GM12891 (cell line): ENCODE measurements at places on chromosomes 4 and X.

DNA sequence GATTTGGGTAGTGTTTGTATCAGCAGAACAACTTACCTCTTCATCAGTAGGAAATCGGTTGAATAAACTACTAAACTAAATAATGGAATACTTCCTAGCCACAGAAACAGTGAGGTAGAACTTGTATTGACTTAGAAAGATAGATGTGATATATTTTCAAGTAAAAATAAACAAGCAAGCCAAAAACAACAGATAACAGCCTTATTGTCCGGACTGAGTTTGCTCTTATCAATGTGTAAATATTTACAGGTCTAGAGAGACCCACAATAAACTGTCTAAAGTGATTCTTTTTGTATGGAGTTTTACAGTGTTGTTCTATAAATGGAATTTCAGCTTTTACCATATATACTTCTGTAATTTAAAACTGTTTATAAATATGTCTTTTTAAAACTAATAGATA, 721.8 kb downstream of the ADGRL3 start:
- DNase-seq, result no peak

- no peak for DNase-seq
Measured at GRCh38 chr4:166146806-166147540, 273.9 kb downstream of the TLL1 start.

DNA sequence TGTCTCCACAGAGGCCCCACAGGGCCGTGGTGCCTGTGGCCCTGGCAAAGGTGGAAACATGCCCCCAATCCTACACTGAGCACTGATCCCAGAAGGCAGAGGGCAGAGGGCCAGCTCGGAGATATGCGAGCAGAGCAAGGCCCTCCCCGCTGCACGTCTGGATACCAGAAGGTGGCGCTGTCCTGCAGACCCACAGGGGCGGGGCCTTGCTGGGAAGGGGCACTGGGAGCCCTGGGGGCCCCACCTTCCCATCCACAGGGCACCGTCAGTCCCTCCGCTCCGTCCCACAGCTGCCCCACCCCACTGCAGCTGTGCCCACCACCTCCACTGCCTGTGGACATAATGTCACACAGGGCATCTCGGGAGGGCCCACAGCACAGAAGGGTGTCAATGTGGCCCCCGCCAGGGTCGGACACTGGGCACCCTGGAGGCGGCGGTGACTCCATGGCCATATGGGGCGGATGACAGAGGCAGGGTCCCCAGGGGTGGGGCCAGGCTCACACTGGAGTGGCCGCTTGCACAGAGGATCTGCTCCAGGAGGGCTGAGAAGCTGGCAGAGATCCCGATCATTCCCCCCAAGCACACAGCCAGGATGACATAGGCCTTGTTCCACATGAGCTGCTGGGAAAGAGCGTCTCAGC, 4.8 kb downstream of the SLC49A3 start:
- no peak for DNase-seq

GRCh38 chr4:86908251-86908657, 16.0 kb upstream of the C4orf36 start:
- DNase-seq, result no peak

- DNase-seq, result no peak
Measured at GRCh38 chr4:2812612-2813354, 19.9 kb downstream of the SH3BP2 start.

- DNase-seq, result no peak
Measured at GRCh38 chr4:26302031-26302899, 18.5 kb upstream of the RBPJ start.

DNA sequence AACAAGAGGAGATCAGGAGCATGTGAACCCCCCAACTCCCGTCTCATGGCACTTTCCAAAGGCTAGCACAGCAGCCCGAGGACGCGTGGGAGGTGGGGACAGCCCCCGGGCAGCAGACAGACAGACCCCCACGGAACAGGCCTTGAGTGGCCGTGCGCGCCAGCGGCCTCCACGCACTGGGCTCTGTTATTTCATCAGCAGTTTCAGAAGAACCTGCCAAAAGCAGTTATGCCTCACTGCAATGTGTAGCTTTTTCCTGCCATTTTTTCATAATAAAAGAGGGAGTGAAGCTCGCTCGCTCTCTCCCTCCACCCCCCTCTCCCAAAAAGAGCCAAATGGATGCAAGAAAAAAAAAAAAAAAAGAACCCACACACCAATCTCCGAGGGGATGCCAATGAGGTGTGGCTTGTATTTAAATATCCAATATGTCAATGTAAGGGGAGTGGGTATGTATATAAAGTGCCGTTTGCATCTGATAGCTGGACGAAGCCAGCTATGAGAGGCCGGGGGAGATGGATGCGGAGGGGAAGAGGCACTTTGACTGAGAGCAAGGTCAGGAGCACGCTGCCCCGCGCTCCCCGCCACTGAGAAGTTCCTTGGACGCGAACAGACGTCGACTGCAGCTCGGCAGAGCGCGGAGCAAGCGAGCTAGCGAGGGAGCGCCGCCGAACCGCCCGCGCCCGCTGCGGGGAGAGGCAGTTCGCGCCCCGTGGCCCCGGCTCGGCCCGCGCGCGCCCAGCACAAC, at the start of gene FGF16:
TSS of gene FGF16 (plus strand) at position 482 of the 745 bp plus-strand sequence. CDS start 286 bp downstream, outside the sequence.
- no peak for DNase-seq

DNA sequence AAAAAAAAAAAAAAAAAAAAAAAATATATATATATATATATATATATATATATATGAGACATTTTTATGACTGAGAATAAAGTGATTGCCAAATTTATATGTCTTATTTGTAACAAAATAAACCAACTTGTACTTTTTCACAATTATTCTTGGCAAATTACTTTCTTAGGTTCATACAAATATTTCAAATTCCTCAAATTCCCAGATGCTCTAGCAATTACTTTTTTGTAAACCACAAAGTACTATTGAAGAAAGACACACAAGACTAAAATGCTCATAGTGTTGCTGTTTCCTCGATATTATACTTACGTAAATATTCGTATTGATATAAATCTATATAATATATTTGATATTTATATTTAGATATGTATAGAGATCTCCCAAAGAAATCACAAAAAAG, 390.0 kb downstream of the FAT4 start:
- DNase-seq, result no peak
